ENCODE measurements at places on chromosomes 4 and X.

DNA sequence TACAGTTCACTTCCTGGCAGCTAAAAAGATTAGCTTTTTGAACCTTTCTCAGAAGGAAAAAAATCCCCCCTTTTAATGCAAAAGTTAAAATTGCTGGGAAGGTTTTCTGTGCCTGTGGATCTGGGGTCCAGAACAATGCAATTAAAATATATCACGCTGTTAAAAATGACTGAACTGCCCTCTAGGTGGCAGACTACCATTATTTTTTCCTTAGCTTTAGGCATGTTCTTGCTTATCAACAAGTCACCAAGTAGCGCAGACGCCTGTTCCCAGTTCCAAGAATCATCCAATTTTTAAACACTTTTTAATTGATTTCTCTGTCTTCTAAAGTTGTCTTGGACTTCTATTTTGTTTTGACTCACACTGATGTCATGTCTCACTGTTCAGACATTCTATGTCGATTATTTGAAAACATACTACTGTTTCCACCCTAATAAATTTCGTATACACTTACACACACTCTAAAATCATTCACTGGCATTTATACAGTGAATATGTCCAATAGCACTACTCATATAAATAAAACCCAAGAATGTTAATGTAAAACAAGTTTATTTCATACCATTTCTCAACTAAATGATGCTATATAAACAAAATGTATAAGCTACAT, 661.6 kb downstream of the RAPGEF2 start:
- DNase-seq = no peak

DNA sequence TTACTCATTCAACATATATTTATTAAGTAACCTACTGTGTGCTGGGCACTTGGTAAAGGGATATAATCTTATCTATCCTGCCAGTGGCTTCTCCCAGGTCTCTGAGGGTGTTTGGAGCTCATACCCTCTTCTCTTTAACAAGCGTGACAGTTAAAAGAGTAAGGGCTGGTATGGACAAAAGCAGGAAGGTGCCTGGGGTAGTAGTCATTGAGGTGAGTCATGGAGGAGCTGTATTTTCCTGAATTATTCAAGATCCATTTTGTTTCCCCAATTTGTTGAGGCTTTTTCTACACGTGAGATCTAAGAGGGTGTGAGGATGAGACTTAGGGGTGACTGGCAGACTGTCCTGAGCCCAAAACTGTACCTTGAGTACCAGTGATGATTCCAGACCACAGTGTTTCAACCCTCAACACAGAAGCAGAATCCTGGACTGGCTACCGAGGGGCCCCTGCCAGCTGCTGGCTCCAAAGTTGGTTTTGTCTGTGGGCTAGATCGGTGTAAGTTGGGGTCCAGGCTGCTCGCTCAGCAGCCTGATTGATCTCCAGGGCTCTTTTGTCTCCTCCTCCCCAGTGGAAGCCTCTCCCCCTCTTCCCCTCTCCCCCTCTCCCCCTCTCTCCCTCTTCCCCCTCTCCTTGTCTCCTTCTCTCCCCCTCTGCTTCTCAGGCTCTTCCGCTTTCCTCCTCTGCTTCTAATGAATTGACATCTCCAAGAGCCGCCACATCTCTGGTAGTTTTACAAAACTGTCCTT, at the start of gene DRP2:
Gene DRP2 (plus strand): TSS at position 671 of the 748 bp plus-strand sequence. CDS start 11,862 bp downstream, outside the sequence.
- DNase-seq = no peak

GRCh38 chrX:136157187-136157586, 9.9 kb downstream of the FHL1 start:
- no peak for DNase-seq

GRCh38 chrX:111481896-111482295, 29.5 kb upstream of the SERTM2 start:
- DNase-seq = no peak

GRCh38 chr4:10047967-10048366, 26.7 kb upstream of the SLC2A9 start:
- no peak for DNase-seq

GRCh38 chr4:183399126-183399522, 45.3 kb upstream of the CDKN2AIP start:
- DNase-seq = no peak

DNA sequence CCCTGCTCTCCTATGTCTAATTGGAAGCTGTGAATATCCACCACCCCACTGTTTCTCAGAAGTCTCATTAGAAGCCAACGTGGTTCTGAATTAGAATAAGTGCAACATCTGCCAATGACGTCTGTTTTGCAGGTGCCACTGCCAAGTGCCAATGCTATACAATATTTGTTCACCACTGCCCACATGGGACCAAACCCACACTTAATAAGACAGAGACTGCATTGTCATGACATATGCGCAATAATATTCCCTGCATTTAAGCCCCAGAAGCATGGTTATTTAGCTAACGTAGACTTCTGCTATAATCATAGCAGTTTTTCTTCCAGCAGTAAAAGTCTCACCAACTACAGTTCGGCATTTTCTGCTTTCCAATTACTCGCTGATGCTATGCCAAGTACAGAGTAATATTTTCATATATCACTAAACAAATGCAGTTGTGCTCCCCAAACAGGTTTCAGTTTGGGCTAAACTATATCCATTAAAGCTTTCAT, 262.5 kb upstream of the PCDH18 start:
- DNase-seq = no peak

GRCh38 chr4:157012296-157012695, 40.7 kb upstream of the PDGFC start:
- no peak for DNase-seq
